ENCODE measurements at places on chromosomes 7 and 10. TPM values are rescaled to one million over a fixed set of nuclear protein-coding genes. Genes with fewer than 3 reads are reported as not detected.

- no peak overlapping the region for H3K27ac ChIP-seq
- no peaks in the 10 kb centered on the region for H3K27me3 ChIP-seq
- H3K4me1 ChIP-seq = no peaks in the 10 kb centered on the region
- no peaks in the 10 kb centered on the region for H3K36me3 ChIP-seq
- H3K4me3 ChIP-seq = no peak overlapping the region
These were observed 304.3 kb downstream of the GLRX3 start for GRCh38 chr10:130440494-130440893.

GRCh38 chr10:120455004-120455403 is 2.0 kb upstream of the PLPP4 start:
- H3K27ac ChIP-seq = no peak overlapping the region
- no peak for DNase-seq
- H3K27me3 ChIP-seq = peaks cover 37% of the 10 kb centered on the region

Gene TMEM273
- 72.0 TPM for total RNA-seq

GRCh38 chr7:56019501-56019900 is 31.7 kb downstream of the PSPH start:
- H3K4me1 ChIP-seq = no peaks in the 10 kb centered on the region
- no peak overlapping the region for H3K4me3 ChIP-seq
- H3K27me3 ChIP-seq = no peaks in the 10 kb centered on the region
- no peak overlapping the region for H3K27ac ChIP-seq
- DNase-seq = no peak

DNA sequence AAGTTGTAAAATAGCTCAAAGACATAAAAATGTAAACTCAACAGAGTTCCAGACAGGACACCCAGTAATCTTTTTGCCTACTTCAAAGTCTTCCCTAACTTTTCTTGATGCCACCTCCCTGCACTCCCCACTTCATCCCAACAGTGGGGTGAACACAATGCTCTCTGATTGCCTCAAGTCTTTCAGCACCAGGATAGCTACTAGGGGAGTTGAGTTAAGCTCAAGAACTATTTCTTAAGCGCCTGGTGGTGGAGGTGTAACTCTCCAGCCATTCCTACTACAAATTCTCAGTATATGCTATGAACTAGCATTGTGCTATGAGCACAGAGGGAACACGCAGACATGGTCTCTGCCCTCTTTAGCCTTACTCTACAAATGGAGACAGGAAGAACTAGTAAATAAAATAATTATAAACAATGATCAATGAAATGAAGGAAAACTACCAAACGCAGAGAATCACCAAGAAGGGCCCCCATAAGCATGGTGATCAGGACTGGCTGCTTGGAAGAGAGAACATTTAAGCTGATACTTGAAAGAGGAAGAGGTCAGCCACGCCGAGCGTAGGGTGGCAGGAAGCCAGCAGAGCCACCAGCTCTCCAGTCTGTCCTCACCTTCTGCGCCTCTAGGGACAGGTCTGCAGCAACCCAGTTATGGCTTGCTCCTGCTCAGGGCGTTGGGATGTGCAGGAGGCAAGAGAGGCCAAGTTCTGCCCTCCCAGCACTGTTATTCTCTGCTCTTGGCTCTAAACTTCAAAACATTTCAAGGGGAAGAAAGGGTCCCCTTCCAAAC is 16.7 kb upstream of the FRA10AC1 start:
- H3K4me3 ChIP-seq = no peak overlapping the region
- no peak overlapping the region for H3K27ac ChIP-seq
- no peaks in the 10 kb centered on the region for H3K36me3 ChIP-seq
- H3K4me1 ChIP-seq = peaks cover 11% of the 10 kb centered on the region

DNA sequence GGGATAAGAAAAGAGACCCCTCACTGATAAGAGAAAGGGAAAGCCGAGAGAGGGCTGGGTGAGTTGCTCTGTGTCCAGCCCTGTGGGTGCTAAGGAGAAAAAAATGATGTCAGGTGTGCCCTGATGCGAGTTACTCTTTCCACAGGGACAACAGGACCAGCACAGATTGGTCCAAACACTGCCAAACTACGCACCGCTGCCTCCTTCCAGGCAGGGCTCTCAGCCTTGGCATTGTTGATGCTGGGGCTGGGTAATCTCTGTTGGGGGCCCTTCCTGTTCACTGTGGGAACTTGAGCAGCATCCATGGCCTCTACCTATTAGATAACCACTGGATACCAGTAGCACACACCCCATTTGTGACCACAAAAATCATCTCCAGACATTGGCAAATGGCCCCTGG is 10.3 kb upstream of the ATP6V0E2 start:
- peak overlapping the region; percentile 68 for H3K27ac ChIP-seq
- H3K36me3 ChIP-seq = peaks cover 10% of the 10 kb centered on the region
- peaks cover 61% of the 10 kb centered on the region for H3K4me1 ChIP-seq
- DNase-seq = no peak

DNA sequence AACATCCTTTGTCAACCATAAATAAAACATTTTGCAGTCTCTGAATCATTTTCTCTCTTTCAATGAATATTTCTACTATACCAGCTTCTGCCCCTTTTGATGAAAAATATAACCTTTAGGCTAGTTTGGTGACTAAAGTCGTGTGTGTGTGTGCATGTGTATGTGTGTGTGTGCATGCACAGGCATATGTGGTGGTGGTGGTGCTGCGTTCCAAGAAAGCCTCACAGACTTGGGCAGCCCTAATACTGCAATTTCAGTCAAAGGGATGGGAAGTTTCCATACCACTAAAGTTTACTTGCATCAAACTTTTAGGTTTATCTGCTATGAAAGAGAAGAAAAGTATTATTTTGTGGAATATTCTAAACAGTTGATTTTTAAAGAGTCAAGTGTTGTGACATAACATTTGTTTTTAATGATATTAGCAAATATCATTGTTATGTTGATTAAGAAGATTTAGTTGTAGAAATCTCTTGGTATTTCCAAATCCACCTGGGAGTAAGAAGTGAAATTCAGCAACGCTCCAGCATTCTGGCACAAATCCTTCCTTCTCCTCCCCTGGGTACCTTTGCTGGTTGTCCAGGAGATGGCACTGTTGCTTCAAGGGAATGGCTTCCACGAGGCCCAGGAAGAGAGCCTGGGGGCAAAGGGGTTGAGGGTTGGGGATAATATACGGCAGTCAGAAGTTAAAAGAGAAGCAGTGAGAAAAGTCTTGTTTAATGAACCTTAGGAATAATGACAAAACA is 41.5 kb downstream of the ASB4 start:
- peaks cover 23% of the 10 kb centered on the region for H3K27me3 ChIP-seq
- no peaks in the 10 kb centered on the region for H3K36me3 ChIP-seq
- H3K4me3 ChIP-seq = no peak overlapping the region
- H3K27ac ChIP-seq = no peak overlapping the region
- no peak for DNase-seq

DNA sequence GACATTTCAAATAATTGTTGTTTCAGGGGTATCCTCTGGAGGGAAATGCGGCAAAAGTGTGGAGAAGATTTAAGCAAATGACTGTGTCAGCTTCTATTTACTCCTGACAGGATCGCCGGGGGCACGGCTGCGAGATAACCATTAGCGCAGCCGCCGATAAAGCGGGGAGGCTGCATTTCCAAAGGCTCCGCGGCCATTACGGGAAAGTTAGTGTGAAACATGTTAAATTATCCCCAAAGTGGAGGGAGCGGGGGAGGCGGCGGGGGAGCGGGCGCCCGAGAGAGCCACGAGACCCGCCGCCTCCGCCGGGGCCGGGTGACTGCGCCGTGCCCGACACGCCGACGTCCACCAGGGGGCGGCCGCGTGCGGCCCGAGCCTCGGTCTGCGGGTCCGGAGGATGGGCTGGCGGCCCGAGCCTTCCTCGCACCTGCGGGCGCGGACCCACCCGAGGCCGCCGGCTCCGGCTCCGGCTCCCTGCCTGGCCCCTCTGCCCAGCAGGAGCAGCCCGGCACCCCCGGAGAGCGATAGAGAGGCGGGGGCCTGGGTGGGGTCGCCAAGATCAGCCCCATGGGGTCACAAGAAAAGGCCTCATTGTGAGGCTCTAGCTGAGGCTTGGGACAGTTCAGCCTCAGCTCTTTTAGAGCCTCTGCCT is 74.4 kb upstream of the PAX2 start:
- no peaks in the 10 kb centered on the region for H3K36me3 ChIP-seq
- no peak overlapping the region for H3K27ac ChIP-seq
- no peak overlapping the region for H3K4me3 ChIP-seq
- H3K27me3 ChIP-seq = peaks cover 68% of the 10 kb centered on the region
- peak; percentile 64 for DNase-seq

DNA sequence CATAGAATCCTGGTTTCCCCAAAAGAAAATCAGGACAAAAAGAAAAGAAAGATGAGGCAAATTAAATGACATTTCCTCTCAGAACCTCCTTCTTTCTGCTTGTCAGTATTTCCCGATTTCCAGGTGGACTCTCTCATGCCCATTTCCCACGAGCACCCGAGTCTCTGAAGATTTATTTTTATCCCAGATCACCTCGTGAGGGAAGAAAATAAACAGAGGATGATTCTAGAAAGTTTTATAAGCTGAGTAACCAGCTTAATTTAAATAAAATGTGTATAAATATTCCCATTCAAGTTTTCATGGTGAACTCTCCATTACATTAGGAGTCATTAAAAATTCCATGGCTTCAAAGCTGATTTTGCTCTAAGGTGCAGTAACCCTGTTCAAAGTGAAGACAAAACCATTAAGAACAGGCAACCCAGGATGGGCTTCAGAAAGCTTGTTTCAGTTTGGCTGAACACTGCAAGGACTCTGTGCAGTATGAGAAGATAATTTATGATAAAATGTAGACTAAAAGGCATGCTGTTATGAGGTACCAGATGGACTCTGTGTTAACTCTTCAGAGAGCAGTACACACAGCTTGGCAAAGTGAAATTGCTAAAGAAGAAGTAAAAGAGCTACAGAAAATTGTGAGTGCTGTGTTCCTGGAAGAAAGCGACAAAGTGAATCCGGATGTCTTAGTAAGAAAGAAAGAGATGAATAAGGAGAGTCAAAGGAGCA is 521.3 kb upstream of the LRRN3 start:
- H3K4me1 ChIP-seq = no peaks in the 10 kb centered on the region
- no peak for DNase-seq
- H3K27me3 ChIP-seq = no peaks in the 10 kb centered on the region
- no peak overlapping the region for H3K4me3 ChIP-seq
- no peaks in the 10 kb centered on the region for H3K36me3 ChIP-seq

Gene ATOH7
- not detected for total RNA-seq

- no peak overlapping the region for H3K4me3 ChIP-seq
- no peaks in the 10 kb centered on the region for H3K36me3 ChIP-seq
- H3K27me3 ChIP-seq = no peaks in the 10 kb centered on the region
- no peaks in the 10 kb centered on the region for H3K4me1 ChIP-seq
These were observed 211.3 kb upstream of the BMPER start for GRCh38 chr7:33694006-33694405.

- no peaks in the 10 kb centered on the region for H3K36me3 ChIP-seq
- H3K4me1 ChIP-seq = no peaks in the 10 kb centered on the region
- H3K27me3 ChIP-seq = no peaks in the 10 kb centered on the region
- no peak for DNase-seq
- no peak overlapping the region for H3K4me3 ChIP-seq
These were observed 379.0 kb upstream of the FZD8 start for GRCh38 chr10:36021096-36021495.

- H3K27me3 ChIP-seq = peaks cover 5% of the 10 kb centered on the region
- peaks cover 24% of the 10 kb centered on the region for H3K4me1 ChIP-seq
- H3K4me3 ChIP-seq = peak overlapping the region; percentile 39
- peak; percentile 51 for DNase-seq
- H3K27ac ChIP-seq = peak overlapping the region; percentile 55
These were observed 71.9 kb downstream of the ELFN1 start for GRCh38 chr7:1741751-1742554.

GRCh38 chr7:139515266-139515665 is 8.2 kb upstream of the CLEC2L start:
- H3K4me1 ChIP-seq = peaks cover 5% of the 10 kb centered on the region
- H3K27ac ChIP-seq = no peak overlapping the region
- H3K27me3 ChIP-seq = peaks cover 5% of the 10 kb centered on the region
- H3K4me3 ChIP-seq = no peak overlapping the region
- no peaks in the 10 kb centered on the region for H3K36me3 ChIP-seq

- no peak overlapping the region for H3K4me3 ChIP-seq
- DNase-seq = no peak
- H3K27ac ChIP-seq = no peak overlapping the region
- peaks cover 16% of the 10 kb centered on the region for H3K4me1 ChIP-seq
- peaks cover 2% of the 10 kb centered on the region for H3K36me3 ChIP-seq
- H3K27me3 ChIP-seq = peaks cover 11% of the 10 kb centered on the region
These were observed 27.6 kb upstream of the C10orf71 start for GRCh38 chr10:49271346-49271745.

Gene RBP3
- not detected for total RNA-seq

DNA sequence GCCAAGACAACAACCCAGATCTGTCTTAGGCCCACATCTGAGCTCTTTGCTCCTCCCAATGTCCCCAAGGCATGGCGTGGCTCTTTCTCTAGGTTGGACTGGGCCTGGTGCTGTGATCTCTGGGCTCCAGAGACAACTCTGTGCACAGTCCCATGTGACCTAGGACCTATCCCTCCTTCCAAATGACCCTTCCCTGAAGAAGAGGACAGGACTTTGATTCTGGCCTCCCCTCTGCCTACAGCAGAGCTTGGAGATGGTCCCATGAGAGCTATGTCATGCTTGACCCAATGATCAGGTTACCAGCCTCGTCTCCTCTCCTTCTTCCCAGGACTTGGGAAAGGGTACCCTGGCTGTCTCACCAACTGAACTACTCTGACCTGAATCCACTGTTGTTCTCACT is 296.3 kb upstream of the GALNT17 start:
- no peak overlapping the region for H3K27ac ChIP-seq
- H3K4me3 ChIP-seq = no peak overlapping the region
- H3K27me3 ChIP-seq = no peaks in the 10 kb centered on the region
- DNase-seq = no peak
- H3K4me1 ChIP-seq = no peaks in the 10 kb centered on the region

- H3K27me3 ChIP-seq = peaks cover 79% of the 10 kb centered on the region
- H3K36me3 ChIP-seq = no peaks in the 10 kb centered on the region
- no peak overlapping the region for H3K4me3 ChIP-seq
- no peak for DNase-seq
These were observed 2.6 kb upstream of the ZNF503 start for GRCh38 chr10:75403939-75404814.
